ENCODE measurements at places on chromosomes 7 and 10.

GRCh38 chr7:150373049-150373801 lies 4.6 kb downstream of the REPIN1 start:
- DNase-seq = no peak

GRCh38 chr10:29026802-29027580 lies 261.9 kb upstream of the LYZL1 start:
- DNase-seq = no peak

DNA sequence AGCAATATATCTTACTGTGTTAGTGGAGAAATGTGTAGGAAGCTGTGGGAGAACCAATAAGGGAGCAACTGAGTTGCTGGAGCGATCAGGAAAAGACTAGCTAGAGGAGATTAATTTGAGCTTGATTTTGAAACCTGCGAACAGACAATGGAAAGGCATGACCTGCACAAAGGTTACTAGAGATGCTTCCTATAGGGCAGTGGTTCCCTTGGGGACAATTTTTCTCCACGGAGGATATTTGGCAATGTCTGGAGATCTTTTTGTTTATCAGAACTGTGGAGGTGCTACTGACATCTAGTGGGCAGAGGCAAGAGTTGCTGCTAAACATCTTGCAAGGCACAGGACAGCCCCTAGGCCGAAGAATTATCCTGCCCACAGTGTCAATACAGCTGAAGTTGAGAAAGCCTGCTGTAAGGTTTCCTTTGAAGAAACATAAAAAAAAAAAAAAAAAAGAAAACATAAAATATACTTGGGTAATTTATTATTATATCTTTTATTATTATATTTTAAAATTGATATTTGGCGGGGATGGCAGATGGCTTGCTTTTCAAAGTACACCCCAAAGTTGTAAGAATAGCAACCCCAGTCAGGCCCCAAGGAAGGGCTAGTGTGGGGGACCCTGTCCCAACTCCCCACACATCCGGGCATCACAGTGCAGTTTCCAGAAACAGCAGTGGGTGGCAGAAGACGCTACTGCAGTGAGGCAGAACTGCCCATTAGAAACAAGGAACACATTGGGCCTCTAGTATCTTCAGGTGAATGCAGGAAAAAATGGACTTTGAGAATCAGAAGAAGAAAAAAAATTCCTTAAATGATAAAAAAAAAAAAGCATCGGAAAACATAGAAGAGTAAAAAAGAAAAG lies 481.6 kb downstream of the SH2D4B start:
- DNase-seq = peak; percentile 7

DNA sequence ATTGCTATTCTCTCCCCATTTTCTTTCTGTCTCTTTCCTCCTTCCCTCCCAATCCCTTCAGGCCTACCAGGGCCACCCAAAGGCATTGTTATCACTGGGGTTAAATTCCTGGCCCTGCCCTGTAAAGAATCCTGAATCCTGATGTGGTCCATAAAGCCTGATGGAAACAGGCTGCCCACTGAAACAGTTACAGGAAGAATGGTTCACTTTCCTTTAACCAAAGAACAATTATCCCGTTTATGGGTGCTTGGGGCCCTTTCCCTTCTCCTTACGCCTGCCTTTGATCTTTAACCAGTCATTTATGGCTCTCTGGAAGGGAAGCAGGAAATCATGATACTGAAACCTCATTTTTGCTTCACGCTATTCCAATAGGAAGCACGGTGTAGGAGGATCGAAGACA lies 273.1 kb upstream of the NEBL start:
- DNase-seq = no peak

DNA sequence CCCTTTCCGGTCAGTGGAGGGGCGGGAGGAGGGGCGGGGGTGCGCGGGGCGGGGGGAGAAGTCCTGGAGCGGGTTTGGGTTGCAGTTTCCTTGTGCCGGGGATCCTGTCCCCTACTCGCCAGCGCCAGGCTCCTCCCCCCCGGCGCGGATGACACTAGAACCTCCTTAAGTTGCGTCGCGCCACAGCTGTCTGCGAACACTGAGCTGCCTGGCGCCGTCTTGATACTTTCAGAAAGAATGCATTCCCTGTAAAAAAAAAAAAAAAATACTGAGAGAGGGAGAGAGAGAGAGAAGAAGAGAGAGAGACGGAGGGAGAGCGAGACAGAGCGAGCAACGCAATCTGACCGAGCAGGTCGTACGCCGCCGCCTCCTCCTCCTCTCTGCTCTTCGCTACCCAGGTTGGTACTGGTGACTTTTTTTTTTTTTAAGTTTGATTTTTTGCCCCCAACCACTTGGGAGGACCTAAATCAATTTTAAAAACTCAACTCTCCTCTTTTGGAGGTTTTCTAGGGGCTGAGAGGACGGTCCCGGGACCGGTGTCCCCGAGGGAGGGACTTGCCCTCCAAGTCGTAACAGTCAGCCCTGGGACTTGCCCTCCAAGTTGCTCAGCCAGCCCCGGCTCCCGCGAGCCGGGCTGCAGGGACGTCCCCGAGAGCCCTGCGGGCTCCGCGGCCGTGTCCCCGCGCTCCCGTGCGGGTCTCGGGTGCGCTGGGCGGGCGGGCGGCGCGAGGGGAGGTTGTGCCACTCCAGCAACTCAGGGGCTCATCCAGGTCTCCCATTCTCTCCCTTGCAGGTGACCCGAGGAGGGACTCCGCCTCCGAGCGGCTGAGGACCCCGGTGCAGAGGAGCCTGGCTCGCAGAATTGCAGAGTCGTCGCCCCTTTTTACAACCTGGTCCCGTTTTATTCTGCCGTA lies at the start of gene GATA3:
GATA3 (plus strand) TSS at position 195 of the 914 bp plus-strand sequence. CDS start 968 bp downstream, outside the sequence.
- peak; percentile 89 for DNase-seq

- no peak for DNase-seq
These were observed 234.0 kb upstream of the SP8 start for GRCh38 chr7:21020667-21021066.

- no peak for DNase-seq
These were observed 43.5 kb downstream of the KMT2C start for GRCh38 chr7:152392254-152392653.

DNA sequence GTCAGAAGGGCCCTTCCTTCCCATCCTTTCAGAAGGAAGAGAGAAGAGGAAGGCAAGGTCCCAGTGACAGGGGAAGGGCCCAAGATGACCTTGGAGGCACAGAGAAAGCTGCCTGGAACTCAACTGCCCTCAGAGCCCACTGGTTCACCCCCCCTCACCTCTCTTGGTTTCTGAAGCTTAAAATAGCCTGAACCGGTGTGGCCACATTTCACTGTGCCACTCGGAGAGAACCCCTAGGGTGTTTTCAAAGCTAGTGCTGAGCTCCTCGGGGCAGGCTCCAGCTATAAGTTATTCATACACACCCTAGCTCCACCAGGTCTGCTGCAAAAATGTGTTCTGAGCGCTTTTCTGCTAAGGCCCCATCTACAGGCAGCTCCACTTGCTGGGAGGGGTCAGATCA lies 60.9 kb upstream of the ADRB1 start:
- DNase-seq = no peak

DNA sequence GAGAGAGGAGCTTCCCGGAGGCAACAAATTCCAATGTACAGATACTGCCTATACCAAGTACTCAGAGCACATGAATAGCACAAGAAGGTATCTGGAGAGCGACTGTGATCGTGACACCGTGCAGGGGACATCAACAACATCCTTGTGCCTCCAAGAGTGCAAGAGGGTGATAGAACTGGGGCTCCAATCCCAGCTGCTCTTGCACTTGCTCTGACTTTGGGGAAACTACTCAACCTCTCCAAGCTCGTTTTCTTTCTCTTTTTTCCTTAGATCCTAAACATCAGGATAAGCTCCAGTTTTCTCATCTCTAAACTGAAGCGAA lies 12.1 kb downstream of the RFC2 start:
- no peak for DNase-seq

- DNase-seq = no peak
These were observed 190.9 kb downstream of the BMPER start for GRCh38 chr7:34096198-34096651.

DNA sequence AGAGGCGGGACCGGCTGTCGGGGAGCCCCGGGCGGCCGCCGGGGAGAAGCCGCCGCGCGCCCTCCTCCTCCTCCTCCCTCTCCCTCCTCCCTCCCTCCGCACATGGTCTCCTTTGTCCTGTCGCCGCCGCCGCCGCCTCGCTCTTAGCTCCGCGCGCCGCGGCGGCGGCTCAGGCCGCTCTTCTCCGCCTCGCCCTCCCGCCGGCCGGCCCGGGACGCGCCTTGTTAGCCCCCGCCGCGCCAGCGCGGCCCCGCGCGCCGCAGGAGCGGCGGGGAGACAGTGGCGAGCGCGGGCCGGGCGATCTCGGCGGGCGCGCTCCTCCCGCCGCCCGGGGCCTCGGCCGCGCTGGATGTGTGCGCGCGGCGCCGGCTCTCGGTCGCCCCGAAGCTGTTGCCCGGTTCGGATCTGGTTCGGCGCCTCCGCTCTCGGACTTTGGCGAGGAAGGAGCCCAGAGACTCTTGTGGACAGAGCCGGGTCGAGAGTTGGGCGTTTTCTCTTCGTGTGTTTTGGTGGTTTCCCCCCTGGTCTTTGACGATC lies 437.4 kb upstream of the GALNT17 start:
- DNase-seq = no peak

DNA sequence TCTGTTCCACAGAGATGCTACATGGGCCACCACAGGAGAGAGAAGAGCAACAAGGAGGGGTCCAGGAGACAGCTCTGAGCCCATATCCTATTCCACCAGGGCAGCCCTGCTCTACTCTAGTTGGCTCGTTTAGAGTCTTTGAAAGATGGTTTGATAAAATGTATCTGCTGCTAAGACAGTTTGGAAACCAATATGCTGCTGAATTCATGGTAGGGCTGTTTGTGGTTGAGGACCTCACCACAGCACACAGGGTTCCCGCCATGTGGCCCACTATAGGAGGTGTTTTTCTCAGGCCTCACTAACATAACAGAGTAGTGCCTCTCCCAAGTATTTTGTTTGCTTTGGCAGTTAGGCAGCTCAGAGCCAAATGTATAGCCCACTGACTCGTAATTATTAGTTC lies 35.8 kb upstream of the ZC3HAV1L start:
- DNase-seq = no peak

DNA sequence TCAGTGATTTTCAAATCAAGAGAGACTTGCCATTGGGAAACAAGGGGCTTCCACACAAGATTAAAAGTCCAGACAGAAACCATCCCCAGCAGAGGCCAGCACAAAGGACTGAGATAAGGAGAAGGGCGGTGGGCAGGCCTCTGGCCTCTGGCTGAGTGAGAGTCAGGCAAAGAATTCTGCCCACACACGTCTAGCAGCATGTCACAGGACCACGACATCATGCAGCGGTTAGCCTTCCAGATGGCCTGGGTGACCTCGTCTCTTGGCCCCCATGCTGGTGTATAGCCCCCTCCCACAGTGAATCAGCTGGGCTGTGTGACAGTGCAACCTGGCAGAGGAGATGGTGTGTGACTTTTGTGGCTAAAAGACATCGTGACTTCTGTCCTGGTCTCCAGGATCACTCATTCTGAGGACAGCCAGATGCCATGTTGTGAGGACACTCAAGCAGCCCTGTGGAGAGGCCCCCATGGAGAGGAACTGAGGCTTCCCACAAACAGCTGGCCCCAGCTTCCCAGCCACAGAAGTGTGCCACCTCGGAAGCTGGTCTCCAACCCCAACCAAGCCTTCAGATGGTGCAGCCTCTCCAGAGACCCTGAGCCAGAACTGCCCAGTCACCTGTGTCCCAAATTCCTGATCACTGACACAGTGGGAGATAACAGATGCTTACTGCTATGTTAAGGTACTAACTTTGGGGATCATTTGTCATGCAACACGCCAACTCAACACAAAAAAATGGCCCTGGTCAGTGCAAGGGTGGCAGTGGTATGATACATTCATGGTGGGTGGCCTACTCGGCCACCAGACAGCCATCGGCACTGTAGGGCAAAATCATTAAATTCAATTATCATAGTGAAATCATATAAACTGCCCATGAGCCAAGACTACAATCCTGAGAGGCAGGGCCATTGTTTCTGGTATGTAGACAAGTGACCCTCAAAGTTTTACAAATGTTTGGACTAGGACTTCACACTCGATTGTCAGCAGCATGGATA lies 73.2 kb downstream of the TNS3 start:
- DNase-seq = no peak

DNA sequence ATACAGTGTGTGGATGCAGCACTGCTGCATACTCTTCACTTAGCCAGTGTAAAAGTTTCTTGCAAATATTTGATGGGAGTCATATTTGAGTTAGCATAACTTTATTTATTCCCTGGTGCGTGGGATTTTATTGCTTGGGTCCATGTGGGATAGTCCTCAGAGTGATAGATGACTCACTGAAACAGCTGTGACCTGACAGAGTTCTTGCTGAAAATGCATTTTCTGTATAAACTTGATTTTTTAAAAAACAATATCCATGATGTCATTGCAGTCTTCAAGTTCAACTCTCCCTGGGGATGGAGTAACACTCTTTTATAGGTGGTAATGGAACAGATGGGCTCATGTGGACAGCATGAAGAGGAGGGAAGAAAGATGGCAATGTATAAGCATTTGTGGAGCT lies 310.0 kb downstream of the PPP1R3A start:
- no peak for DNase-seq

DNA sequence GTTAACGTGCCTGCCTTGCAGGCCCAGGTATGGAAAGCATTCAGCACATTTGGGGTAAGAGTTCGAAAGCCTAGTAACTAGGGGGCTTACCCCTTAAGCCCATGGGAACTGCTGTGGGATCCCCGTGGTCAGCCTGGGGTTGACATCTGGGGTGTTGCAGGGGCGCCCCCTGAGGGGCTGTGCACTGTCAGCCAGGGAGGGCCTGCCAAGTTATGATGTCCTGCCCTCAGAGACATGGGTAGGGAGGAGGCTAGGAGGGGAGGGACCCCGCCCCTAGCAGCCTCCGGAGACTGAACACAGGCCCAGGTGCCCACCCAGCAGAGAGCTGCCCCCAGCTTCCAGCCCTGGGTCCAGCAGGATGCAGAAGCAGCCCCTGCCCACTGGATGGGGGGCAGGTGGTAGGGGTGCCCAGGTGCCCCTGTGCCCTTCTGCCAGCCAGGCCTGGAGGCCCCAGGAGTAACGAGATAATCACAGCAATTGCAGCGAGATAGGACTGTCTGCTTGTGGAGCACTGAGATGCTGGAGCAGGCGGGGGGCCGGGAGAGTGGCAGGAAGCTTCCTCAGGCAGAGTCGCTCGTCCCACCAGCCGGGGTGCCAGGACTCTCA lies 153.3 kb downstream of the UBE2H start:
- DNase-seq = no peak

DNA sequence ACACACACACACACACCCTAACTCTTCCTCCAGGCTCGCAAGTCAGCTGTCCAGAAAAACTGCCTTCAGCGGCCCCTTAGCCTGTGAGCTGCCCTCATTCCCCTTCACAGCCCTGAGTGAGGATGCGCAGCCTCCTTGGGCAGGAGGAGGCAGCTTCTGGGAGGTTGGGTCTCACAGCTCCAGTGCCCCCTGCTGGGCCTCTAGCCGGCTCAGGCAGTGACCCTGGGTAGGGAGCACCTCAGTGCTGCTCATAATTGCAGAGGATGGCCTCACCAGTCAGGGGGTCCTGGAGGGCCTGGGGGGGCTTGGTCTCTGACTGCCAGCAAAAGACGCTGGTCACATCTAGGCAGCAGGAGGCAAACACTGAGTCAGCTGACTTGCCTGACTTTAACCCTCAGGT lies 43.7 kb downstream of the ZNF273 start:
- peak; percentile 37 for DNase-seq

Measured in activated CD4-positive, alpha-beta T cell treated with anti-CD3 and anti-CD28 coated beads, Interleukin-2, amount 50 U/mL, for 48 hours (primary cell).